ENCODE measurements at places on chromosomes 11 and 22.

DNA sequence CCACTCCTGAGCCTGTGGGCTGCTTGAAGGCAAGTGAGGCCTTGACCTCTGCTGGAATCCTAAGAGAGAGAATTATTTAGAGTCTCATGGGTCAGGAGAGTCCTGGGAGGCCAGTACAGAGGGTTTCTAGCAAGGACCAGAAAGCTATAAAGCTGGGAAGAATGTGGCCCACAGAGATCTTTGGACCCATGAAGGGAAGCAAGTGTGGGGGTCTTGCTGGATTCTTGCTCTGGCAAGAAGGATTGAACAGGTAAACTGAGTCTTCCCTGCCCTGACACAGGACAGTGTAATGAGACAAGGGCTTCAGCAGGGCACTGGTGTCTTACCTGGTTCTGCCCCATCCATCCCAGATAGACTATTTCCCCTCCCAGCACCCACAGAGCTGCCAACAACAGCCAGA is 18.4 kb downstream of the EIF3F start:
- DNase-seq: no peak

DNA sequence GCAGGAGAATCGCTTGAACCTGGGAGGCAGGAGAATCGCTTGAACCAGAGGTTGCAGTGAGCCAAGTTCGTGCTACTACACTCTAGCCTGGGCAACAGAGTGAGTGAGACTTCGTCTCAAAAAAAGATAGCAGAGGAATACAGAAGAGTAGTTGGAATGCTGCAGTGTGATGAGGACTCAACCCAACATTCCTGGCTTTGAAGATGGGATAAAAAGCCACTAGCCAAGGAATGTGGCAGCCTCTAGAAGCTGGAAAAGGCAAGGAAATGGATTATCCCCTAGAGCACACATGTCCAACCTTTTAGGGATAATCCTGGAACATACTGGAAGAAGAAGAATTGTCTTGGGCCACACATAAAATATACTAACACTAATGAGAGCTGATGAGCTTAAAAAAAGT is 13.9 kb downstream of the SLC25A17 start:
- DNase-seq: no peak

GRCh38 chr11:60928563-60929001 is 4.3 kb downstream of the TMEM132A start:
- DNase-seq: no peak

DNA sequence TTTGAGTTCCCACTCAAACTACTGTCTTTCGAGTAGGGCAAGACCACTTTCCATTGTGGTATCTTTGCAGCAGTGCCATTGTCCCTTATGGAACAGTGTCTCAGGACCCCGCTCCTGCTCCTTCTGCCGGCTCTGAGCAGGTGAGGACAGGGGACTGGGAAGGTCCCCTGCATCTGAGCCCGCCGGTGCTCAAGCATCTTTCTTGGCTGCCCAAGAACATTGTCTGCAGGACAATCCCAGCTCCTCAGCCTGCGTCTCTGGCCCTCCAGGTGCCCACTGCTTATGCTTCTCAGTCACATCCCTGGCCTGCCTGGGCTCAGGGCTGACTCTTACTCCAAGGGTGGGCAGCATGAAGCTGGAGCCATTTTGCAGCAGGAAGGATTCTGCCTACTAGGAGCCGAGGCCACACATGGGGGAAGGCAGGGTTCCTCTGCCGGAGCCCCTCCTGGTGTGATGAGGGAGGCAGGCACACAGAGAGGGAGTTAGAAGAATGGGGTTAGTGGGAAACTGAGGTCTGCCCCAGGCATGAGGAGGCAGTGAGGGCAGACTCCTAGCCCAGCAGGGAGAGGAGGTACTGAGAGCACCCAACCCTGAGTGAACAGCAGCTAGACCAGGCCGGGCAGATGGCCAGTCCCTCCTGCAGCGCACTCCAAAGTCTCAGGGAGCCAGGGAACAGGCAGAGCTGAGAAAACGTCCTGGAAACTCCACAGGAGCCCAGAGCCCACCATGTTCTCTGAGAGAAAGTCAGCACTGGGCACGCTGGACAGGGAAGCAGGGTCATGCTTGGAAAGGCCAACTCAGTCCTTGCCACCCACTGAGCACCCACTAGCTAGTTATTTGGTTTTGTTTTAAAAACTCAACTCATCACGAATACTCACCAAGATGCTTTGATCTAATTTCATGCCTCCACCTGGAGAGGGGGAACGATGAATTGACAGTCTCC is 7.5 kb upstream of the PPARA start:
- no peak for DNase-seq

- no peak for DNase-seq
These were observed 745 bp downstream of the NCAM1 start for GRCh38 chr11:112961751-112962578.

DNA sequence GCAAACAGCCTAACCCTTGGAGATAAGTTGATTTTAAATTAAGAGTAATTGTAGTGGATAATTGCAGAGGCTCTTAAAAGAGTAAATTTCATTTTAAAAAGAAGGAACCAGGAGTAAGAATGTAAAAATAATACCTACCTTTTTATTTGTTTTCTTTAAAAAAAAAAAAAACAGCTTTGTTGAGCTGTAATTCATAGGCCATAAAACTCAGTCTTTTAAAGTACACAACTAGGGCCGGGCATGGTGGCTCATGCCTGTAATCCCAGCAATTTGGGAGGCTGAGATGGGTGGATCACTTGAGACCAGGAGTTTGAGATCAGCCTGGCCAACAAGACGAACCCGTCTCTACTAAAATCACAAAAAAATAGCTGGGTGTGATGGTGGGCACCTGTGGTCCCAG is 42.4 kb downstream of the MTMR3 start:
- DNase-seq: no peak

DNA sequence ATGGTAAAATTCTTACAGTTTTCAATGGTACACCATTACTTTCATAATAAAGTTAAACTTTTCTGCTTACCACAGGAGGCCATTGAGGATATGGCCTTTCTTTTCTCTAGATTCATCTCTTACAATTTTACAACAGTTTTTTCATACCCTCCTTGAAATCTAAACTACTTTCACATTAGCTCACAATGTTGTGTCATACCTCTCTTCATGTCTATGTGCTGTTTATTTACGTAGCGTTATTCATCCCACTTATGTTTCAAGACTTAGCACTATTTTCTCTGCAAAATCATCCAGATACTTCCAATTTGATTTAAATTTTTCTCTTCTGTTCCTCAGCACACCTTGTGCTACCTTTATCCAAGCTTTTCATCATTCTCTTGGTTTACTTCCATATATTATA is 123.3 kb downstream of the METTL15 start:
- DNase-seq: no peak

GRCh38 chr22:28112548-28113043 is 193.5 kb upstream of the PITPNB start:
- DNase-seq: peak; percentile 37

- DNase-seq: no peak
These were observed 51.1 kb upstream of the JAM3 start for GRCh38 chr11:134017511-134018430.

DNA sequence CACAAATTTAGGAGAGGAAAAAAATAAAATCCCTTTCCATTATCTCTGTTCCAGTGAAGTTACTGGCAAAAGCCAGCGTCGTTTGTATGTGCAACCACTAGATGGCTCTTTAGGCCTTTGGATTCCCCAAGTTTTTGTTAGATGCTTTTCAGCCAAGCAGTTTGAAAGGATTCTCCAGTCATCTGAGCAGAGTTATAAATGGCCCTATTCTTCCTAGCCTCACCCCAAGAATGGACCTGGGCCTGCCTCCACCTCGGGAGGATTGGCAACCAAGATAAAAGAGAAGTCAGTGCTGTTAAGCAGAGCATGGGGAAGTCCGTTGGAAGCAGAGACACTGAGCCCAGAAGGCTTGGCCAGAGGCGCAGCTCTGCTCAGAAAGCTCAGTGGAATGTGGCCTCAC is 15.4 kb downstream of the FAM181B start:
- peak; percentile 46 for DNase-seq

DNA sequence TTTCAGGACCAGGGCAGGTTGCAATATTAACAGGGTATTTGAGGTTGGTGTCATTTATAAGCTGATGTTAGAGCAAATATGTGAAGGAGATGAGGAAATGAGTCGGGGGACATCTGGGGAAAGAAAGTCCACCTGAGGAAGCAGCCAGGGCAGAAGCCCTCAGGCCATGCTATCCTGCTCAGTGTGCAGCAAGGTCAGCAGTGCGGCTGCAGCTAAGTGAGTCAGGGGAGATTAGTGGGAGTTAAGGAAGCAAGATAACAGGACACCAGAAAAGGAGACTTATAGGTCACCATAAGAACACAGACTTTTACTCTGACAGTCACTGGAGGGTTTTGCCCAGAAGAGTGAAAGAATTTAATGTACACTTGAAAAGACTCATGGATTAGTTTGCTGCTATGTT is 468.9 kb downstream of the NTM start:
- no peak for DNase-seq

- no peak for DNase-seq
These were observed 26.3 kb downstream of the MEI1 start for GRCh38 chr22:41725510-41726110.

DNA sequence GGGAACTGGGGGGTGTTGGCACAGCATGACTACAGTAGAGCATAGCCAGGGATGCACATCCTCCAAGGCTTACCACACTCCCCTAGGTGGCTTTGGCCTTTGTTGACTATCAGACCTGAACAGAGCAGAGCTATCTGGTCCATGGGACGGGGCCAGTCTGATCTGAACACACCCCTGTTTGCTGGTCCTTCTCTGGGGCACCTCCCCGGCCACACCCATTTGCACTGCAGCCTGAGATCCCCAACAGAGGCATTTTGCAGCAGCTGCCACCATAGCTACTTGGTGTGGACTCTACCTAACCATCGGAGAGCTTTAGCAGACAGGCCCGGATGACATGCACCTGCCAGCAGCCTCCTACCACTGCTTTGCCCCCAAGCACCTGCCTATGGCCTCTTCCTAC is 75.8 kb upstream of the NOX4 start:
- no peak for DNase-seq

- DNase-seq: peak; percentile 76
These were observed 179.4 kb downstream of the CADM1 start for GRCh38 chr11:115324581-115325432.

DNA sequence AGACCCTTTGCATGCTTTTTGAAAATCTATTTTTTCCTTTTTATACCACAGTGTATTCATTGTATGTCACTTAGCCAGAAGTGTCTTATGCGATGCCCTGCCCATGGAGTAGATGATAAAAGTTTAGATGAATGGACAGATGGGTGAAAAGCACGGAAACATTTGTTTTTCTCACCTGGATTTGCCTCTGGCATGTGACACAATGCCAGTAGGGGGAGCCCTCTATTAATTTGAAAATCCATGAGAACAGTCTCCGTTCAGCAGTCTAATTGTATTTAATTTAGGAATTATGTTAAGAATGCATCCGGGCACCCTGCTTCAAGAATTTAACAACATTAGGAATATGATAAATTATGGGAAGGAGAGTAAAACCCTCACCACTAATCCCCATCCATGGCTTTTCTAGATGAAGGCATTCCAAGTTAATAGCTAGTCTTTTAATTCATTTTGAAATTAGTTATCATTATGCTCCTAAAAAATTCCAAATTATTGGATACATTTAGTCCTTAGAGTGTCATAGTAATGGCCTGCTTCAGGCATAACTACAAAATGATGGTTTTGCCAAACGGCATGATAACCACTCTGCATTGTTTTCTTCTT is 55.3 kb upstream of the ALKBH3 start:
- DNase-seq: peak; percentile 51

- no peak for DNase-seq
These were observed 734 bp downstream of the ACR start for GRCh38 chr22:50738649-50739227.

DNA sequence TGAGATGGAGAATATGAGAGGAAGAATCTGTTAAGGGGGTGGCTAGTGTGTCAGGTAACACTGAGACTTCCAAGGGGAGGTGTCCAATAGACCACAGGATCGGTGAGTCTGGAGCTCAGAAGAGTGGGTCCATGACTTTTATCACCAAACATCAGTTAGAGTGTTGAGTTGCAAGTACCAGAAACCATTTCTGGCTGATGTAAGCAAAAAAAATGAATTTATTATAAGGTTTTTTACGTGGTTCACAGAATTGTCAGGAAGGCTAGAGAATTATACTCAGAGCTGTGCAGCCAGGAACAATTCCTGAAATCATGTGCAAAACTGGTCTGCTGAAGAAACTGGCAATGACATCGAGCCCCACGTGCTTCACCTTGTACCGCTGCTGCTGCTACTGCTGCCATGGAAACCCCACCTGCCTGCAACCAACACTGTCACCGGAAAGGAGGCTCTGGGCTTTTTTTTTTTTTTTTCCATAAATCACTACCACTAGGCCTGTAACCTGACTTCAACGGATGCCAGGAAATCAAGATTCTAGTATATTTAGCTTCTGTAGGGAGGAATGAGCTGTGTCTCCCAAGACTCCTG is 16.6 kb upstream of the STK33 start:
- peak; percentile 78 for DNase-seq

- DNase-seq: no peak
These were observed 32.5 kb downstream of the CSTF3 start for GRCh38 chr11:33128739-33129138.

DNA sequence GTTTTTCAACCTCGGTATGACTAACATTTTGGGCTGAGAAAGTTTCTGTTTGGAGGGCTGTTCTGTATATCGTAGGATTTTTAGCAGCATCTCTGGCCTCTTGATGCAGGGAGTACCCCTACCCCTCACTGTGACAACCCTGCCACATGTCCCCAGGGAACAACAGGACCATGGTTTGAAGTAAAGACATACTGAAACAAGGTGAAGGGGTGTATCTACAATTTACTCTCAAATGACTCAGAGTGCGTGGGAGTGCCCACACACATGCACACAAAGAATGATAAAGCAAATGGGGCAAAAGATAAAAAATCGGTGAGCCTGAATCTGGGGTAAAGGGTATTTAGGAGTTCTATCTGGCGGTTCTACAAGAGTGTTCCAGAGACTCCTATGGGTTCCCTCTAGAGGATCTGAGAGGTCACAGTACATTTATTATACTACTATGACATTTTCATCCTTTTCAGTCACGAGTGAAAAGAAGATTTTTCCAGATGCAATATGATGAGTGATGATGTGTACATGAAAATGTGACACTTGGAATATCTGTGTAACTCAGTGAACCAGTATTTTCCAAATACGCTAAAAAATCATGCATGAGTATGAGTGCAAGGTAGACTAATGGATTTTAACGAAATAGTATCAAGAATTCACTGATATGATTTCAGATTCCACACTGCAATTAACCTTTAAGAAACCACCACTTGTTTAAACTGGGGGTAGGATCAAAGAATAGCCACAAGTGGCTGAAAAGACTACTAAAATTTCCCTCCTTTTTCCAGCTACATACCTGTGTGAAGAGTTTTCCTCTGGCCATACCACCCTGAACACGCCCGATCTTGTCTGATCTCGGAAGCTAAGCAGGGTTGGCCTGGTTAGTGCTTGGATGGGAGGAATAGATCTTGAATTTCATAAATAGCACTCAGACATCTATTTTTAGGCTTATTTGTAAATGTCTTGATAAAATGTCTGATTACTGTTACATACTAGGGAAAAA is 56.3 kb upstream of the YPEL1 start:
- peak; percentile 15 for DNase-seq

- no peak for DNase-seq
These were observed 4.6 kb downstream of the TECTA start for GRCh38 chr11:121105481-121106195.

GRCh38 chr22:26304730-26305129 is 124.3 kb upstream of the ASPHD2 start:
- DNase-seq: no peak
